Right atrium auricular region (tissue), 2 donors: ENCODE measurements at places on chromosomes 13 and 19.

GRCh38 chr13:98471934-98472333 is 105.0 kb downstream of the STK24 start:
- DNase-seq = no peak

DNA sequence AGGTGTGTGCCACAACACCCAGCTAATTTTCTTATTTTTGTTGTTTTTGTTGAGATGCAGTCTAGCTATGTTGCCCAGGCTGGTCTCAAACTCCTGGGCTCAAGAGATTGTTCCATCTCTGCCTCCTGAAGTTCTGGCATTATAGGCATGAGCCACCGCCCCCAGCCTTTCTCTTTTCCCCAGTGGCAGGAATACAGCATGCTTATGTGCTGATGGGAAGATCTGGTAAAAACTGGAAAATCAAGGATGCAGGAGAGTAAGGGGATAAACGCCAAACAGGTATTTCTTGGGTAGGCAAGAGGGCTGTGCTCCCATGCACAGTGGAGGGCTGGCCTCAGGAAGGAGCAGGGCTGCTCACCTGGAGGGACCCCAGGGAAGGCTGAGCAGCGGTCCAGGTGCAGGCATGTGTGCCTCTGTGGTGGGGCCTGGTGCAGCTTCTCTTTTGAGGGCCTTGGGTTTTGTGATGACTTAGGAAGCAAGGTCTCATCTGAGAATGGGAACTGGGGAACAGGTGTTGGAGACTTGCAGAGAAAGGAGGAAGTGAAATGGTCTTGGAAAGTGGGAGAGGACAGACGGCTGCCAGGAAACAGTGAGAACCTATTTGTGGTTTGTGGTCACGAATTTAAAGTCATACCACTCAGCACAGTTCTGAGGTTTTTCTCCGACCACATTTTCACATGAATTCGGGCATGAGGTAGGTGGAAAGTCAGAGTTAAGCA is 106.5 kb downstream of the TEX26 start:
- DNase-seq = no peak

GRCh38 chr13:97426695-97427094 is 7.3 kb upstream of the RAP2A start:
- DNase-seq = no peak

GRCh38 chr13:74047931-74048600 is 86.1 kb downstream of the KLF12 start:
- no peak for DNase-seq

GRCh38 chr19:1445932-1446712 is 3.8 kb upstream of the APC2 start:
- DNase-seq = no peak
